ENCODE measurements at places on chromosomes 3 and 15. TPM values are rescaled to one million over a fixed set of nuclear protein-coding genes. Genes with fewer than 3 reads are reported as not detected.

LSAMP gene
- 2.4 TPM for total RNA-seq

SH2D7 gene
- total RNA-seq, result not detected

SLC12A1 gene
- total RNA-seq, result not detected

PIGZ gene
- total RNA-seq, result 0.29 TPM

SNX22 gene
- total RNA-seq, result 1.9 TPM

GOLGA8G gene
- 0.34 TPM for total RNA-seq

TLR9 gene
- not detected for total RNA-seq

FBLN2 gene
- 1.4 TPM for total RNA-seq

TNK2 gene
- total RNA-seq, result 22.3 TPM

PRC1 gene
- 402 TPM for total RNA-seq

COL8A1 gene
- total RNA-seq, result 4.7 TPM

MYO5C gene
- 1.5 TPM for total RNA-seq

EXD1 gene
- total RNA-seq, result not detected

STAC gene
- 7.3 TPM for total RNA-seq

GREM1 gene
- not detected for total RNA-seq

SST gene
- not detected for total RNA-seq

CHD2 gene
- 66.9 TPM for total RNA-seq

CHRNA3 gene
- total RNA-seq, result not detected

ADAMTS9 gene
- 1.4 TPM for total RNA-seq

SERINC4 gene
- total RNA-seq, result 0.08 TPM

DPPA2 gene
- 0.64 TPM for total RNA-seq

All from A375 (cell line).